ENCODE measurements at places on chromosomes 2 and 18.

DNA sequence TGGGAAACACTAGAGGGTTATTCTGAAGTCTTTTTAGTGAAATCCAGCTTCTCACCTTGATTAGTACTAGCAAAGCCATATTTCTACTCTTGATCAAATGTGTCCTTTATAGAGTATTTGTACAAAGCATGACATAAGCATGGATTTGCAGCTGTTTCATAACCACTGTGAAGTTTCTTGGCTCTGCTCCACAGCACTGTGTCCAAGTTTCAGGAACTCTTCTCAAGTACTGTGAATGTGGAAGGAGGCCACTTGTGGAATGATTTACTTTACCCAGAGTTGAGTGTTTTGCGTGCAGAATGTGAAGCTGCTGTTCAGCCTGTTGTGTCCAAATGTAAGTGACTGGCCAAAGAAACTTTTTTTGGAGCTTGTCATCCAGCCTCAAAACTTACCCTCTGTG, 16.2 kb upstream of the MAPRE2 start:
- DNase-seq, result no peak

DNA sequence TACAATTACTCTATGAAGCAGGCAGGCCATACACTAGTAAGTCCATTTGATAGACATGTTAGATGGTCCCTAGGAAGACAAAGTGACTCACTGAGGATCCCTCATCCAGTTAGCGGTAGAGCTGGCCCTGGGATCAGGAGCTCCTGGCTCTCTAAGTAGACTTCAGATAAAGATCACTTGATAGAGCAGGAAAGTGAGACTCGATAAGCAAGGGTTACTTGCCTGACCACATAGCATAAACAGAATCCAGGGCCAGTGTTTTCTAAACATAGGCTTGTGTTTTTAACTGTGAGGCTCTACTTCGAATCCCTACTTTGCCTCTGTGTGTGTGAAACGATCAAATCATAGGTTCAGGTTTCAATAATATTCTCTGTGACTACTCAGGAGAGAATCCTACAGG, 355.2 kb upstream of the TRIB2 start:
- DNase-seq, result no peak

DNA sequence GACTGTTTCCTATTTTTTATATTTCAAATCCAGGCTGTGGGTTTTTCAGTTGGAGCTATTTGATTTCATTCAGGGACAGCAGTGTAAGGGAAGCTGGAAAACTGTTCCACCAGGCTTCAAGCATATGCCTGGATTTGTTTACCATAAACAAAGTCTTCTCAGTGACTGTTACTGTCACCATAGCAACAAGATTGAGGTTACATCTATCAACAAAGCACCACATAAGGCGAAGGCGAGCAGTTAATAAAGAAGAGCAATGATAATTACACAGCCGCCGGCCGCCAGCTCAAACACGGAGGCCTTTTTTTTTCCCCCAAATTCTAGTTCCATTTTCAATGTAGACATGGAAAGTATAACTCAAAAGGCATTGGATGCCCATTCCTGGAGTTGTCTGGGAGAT, 553.7 kb upstream of the SYT4 start:
- DNase-seq, result no peak

DNA sequence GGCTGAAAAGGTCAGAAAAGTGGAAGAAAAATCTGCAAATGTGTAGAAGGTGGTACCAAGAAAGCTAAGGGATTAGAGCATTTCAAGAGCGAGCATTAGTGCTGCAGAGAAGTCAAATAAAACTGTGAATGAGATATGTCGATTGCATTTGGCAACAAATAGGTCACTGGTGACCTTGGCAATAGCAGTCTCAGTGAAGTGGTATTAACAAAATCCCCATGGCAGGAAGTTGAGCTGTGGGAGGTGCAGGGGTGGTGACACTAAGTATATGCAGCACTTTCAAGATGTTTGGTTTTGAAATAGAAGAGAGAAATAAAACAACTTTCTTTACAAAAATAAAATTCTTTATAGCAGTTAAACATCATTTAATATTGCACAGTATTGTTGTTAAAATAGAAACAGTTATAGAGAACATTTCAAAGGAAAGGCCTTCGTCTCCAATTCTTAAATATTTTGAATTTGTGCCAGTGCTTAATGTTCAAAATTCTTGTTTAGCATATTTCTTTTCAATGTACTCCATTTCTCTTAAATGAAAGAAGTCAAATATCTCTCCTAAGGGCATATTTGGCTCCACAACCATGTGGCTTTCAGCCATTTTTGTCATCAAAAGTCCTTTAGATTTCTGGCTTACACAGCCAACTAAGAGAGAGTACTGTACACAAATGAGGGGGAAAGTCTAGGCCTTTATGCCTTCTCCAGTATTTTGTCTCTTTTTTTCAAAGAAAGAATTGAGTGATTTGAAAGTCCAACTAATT, 443.0 kb upstream of the MMADHC start:
- no peak for DNase-seq

DNA sequence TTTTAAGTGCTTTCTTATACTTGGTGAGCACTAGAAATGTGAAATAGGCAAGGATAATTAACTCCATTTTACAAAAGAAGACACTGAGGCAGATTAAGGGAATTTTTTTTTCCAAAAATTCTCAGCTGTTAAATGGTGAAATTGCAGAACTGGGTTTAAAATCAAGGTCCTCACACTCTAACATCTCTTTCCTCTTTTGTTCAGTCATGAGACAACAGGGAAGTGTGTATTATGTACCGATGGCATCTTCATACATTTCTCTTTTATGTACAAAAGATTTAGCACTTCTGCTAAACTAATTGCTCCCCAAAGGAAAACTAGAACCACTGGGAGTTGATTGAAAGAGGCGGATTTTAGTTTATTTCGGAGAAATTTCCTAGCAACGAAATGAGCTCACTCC, 203.0 kb downstream of the SETBP1 start:
- DNase-seq, result no peak

DNA sequence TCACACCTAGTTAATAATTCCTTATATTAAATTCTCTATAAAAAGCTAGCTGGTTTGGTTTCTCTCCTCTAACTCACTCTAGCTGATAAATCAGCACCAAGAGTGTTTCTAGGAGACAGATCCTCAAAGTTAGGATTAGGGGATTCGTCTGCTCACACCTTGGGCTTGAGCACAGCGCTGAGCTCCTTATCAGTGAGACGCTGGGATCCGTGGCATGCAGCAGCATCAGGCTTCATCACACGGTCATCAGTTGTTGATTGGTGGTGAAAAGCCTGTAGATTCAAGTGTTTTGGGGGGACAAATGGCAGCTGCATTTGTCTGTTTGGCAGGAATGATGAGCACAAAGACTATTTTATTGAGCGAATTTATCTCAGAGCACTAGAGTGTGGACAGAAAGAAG, 72.6 kb upstream of the MC2R start:
- DNase-seq, result no peak

Measured in T-helper 9 cell (primary cell).